ENCODE measurements at places on chromosomes 16 and 17. TPM values are rescaled to one million over a fixed set of nuclear protein-coding genes. Genes with fewer than 3 reads are reported as not detected.

The NTN3 gene
- polyA plus RNA-seq: not detected

The PLK1 gene
- polyA plus RNA-seq: 1.2 TPM

The ZNF423 gene
- 2.6 TPM for polyA plus RNA-seq

- DNase-seq: no peak
Observed at GRCh38 chr17:68029512-68030215, 5.9 kb upstream of the KPNA2 start.

DNA sequence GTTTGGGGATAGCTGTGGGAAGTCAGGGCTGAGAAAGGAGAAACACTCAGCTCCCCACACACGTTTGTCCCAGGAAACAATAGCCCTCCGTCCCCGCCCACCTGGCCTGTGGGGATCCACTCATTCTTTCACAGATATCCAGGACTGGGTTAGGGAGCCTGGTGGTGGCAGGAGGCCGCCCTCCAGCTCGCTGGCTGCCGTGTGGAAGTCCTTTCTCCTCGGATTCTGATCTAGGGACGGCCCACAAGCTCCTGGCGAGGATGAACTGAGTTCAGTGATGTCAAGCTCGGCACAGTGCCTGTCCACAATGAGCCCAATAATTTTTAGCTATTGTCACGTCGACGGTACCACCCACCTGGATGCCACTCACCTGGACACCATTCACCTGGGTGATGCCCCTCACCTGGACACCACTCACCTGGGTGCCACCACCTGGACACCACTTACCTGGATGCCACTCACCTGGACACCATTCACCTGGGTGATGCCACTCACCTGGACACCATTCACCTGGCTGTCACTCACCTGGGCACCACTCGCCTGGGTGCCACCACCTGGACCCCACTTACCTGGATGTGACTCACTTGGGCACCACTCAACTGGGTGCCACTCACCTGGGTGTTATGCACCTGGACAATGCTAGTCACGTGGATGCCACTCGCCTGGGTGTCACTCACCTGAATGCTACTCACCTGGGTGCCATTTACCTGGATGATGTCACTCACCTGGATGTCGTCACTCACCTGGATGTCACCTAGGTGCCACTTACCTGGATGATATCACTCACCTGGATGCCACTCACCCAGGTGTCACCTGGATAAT lies 172.5 kb upstream of the FOXF1 start:
- DNase-seq: no peak

GRCh38 chr17:57993471-57994365 lies 5.7 kb upstream of the VEZF1 start:
- no peak for DNase-seq

DNA sequence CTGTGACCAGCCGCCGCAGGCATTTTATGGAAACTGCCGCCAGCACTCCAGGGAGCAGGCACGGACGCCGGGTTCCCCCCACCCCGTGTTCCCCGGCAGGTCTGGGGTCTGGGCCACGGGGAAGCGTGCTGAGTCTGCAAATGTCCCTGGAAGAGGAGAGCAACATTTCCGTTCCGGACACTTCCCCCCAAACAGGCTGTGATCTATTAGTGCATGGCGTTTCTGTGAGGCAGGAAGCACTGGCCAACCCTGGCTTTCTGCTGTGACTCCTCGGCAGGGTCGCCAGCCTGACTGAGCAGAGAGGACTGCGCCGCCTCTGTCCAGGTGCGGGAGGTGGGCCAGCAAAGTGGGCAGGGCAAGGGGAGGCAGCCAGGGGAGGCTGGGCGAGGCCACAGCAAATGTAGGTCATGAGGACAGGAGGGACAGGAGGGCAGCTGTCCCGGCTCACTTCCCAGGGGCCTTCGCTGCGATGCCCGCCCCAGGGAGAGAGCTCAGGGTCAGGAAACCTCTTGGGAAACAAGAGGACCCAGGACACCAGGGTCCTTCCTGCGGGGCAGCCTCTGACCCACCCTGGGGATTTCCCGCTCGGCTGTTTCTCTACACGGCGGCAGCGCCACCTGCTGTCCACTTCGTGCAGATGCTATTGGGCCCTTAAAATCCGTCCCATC lies 9.5 kb downstream of the FOXF1 start:
- DNase-seq: peak; percentile 66

GRCh38 chr16:9596788-9597187 lies 505.3 kb downstream of the HAPSTR1 start:
- DNase-seq: no peak

DNA sequence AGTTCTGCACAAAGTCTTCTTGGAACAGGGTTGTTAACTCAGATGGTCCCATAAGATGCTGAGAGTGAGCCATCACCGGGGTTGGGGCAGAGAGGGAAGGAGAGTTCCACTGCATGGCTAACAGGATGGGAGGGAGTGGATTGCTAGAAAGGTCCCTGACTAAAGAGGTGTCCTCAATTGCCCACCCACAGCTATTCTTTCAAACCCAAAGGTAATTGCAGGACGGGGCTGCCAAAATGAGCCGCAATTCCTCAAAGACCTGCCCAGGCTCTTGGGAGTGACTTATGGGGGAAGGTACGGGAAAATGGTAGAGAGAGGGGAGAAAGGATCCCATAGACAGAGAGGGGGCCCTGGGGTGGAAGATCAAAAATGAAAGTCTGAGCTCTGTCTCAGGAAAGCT lies 60.4 kb downstream of the DYNLRB2 start:
- no peak for DNase-seq

- no peak for DNase-seq
Observed at GRCh38 chr17:50056217-50056960, 479 bp downstream of the ITGA3 start.

All from heart right ventricle (tissue), 16 donors.